ENCODE measurements at places on chromosomes 13 and 19.

- DNase-seq, result no peak
These were observed 181.9 kb downstream of the DACH1 start for GRCh38 chr13:71685072-71685471.

DNA sequence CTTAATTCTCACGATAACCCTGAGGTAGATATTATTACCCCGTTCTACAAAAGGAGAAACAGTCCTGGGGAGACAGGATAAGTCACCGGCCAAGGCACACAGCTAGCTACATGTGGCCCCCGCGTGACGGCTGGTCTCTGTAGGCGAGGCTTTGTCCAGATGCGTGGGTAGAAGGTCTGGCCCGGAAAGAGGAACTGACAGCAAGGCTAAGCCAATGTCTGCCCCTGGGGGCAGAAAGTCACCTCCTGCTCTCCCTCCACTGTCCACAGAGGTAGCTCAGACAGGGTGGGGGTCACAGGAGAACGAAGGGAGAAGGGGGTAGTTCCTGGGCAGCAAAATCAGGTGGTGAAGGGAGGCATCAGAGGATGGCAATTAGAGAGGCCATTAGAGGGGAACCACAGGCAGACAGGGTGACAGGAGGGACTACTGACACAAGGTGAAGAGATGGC is 1.8 kb downstream of the APOC4 start:
- DNase-seq, result no peak

GRCh38 chr19:44949550-44949949 is 3.7 kb downstream of the APOC2 start:
- no peak for DNase-seq

DNA sequence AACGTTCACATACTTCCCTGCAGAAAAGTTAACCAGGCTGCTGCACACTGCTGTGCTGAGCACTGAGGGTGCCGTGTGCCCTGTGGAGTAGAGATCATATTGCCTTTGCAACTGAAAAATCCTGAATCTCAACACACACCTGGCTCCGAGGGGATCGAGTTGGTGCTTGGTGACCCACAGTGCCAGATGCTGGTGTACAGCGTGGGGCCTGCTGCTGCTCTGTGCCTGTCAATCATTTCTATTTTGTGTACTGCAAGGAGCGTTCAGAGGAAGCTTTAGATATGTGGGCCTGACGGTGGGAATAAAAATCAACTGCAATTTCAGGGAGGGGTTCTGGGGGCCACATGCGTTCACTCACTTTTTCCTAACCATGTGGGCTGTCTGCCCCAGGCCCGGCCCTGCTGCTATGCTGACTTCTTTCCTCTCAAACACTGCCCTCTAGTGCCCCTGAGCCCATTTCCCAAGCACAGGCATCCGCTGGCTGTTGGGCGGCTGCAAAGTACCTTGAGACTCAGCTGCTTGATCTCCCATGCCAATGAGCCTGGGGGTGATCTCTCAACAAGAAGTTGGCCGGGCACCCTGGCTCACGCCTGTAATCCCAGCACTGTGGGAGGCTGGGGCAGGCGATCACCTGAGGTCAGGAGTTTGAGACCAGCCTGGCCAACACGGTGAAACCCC is 9.7 kb upstream of the LENG8 start:
- DNase-seq, result peak; percentile 56

DNA sequence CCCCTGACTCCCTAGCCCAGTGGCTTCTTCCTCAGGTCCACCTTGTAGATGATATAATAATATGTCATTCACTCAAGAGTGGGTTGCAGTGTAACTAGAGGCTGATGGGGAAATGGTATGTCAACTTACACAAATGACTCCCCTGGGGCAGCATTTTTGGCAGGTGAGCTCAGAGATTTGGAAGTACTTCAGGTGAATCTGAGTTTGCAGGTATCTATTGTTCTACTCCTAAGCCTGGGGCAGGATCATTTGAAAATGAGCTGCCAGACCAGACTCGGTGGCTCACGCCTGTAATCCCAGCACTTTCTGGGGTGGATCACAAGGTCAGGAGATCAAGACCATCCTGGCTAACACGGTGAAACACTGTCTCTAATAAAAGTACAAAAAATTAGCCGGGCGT is 11.6 kb upstream of the CNMD start:
- DNase-seq, result no peak

GRCh38 chr19:46349311-46349993 is 2.6 kb downstream of the PPP5C start:
- no peak for DNase-seq

DNA sequence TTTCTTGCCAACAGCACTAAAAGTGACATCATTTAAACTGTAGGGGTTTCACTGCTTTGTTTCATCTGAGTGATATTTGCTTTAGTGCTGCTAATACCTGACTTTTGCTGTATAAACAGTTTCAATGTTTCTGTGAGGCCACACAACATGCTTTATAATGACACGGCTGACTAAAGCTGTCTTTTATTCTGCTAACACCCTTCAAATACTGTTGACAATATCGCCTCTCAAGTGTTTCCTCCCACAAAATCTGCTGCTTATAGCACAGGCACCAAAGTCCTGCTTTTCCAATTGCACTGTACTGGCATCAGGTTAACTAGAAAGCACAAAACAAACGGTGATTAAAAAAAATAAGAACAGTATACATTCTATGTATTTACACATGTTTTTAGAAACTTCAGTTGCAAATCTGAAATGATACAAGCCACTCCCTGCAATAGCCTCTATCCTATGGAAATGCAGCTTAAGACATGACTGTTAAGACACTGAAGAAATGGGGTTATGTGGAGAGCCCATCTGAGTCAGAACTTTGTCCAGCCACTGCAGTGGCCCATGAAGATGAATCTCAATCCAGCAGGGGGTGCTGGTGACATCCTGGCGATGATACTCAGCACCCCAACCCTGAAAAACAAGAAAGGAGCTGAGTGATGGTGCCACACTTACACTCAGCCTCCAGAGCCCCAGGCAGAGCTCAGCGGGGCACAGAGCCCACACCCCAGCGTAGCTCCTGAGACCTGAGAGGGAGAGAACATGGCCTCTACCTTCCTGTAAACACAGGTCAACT is 29.4 kb downstream of the RFXAP start:
- DNase-seq, result peak; percentile 35

- DNase-seq, result no peak
These were observed 44.9 kb downstream of the RYR1 start for GRCh38 chr19:38478273-38478971.

GRCh38 chr19:10895363-10895762 is 24.0 kb downstream of the CARM1 start:
- DNase-seq, result no peak

DNA sequence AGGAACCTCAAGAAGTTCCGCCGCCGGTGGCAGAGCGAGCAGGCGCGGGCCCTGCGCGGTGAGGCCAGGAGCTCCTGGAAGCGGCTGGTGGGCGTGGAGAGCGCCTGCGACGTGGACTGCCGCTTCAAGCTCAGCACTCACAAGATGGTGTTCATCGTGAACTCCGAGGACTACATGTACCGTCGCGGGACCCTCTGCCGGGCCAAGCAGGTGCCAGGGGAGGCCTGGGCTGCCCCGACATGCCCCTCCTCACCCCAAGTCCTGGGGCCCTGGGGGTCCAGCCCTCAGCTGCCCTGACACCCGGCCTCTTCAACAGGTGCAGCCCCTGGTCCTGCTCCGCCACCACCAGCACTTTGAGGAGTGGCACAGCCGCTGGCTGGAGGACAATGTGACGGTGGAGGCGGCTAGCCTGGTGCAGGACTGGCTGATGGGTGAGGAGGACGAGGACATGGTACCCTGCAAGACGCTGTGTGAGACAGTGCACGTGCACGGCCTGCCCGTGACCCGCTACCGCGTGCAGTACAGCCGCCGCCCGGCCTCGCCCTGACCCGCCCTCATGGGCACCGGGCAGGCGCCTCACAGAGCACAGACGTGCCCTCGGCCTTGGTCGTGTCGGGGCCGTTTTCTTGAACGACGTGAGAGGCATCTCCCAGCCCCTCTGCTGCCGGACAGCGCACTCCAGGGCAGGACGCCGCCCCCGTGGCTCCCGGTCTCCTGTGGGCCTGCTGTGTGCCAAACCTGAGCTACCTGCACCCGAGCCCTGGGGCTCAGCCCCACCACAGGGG is 10.4 kb upstream of the F2RL3 start:
- no peak for DNase-seq

DNA sequence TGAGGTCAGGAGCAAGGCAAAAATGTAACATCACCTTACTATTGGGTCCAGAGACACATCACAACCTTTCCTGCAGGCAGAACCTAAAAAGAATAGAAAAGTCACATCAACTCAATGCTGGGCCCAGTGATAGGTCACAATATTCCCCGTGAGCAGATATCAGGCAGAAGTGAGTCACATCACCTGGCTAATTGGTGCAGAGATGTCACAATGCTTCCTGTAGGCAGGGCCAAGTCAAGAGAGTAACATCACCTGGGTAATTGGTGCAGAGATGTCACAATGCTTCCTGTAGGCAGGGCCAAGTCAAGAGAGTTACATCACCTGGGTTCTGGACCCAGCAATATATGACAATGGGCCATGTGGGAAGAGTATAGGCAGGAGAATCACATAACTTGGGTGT is 63.4 kb downstream of the ZNF726 start:
- DNase-seq, result no peak

DNA sequence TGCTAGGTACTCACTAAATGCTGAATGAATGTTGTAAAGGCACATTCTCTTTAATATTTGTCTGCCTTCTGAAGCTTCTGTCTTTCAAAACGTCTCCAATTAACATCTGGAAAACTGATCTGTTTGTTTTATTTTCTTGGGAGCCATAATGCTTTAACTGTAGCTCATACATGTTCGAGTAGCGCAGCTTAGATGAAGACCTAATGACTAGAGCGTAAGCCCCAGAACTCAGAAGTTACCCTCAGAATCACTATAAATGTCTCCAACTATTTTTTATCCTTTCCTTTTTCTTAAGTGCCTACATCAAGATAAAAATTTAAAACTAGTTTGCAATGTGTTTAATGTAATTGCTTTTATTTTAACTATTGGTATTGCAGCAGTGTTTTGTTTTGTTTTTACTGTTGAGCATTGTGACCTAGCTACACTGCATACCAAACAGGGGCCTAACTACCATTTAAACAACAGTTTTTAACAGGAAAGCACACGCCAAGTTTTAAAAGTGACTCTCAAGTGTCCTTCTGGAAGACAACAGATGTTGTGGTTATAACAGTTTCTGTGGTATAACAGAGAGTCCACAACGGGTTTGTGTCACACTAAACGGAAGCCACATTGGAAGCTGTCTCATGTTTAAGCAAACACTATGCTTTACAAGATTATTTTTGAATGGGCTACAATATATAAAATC is 42.0 kb downstream of the MRPL57 start:
- no peak for DNase-seq

DNA sequence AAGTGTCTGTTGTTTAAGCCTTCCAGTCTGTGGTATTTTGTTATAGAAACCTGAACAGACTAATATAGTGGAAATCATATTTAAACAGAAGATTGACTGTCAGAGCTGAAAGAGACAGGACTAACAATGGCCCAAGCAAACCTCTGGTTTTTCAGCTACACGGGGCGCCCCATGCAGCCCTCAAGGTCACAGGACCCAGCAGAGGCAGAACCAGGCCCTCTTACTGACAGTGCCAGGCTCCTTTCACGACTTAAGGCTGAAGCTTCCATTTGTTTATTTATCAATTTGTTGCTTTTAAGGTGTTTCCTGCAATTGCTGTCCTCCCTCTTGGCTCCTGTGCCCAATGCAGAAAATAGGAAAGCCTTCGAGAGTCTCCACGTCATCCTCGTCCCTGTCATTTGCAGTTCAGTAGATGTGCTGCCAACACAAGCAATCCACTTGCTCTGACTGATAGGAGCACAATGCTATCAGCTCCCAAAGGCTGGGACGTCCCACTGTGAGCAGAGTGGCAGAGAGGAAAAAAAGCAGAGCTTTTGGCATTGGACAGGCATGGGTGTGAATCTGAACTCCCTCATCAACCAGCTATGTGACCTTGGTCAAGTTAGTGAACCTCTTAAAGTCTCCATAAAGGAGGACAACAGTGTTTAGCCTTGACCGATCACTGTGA is 10.5 kb upstream of the SLC7A1 start:
- no peak for DNase-seq

DNA sequence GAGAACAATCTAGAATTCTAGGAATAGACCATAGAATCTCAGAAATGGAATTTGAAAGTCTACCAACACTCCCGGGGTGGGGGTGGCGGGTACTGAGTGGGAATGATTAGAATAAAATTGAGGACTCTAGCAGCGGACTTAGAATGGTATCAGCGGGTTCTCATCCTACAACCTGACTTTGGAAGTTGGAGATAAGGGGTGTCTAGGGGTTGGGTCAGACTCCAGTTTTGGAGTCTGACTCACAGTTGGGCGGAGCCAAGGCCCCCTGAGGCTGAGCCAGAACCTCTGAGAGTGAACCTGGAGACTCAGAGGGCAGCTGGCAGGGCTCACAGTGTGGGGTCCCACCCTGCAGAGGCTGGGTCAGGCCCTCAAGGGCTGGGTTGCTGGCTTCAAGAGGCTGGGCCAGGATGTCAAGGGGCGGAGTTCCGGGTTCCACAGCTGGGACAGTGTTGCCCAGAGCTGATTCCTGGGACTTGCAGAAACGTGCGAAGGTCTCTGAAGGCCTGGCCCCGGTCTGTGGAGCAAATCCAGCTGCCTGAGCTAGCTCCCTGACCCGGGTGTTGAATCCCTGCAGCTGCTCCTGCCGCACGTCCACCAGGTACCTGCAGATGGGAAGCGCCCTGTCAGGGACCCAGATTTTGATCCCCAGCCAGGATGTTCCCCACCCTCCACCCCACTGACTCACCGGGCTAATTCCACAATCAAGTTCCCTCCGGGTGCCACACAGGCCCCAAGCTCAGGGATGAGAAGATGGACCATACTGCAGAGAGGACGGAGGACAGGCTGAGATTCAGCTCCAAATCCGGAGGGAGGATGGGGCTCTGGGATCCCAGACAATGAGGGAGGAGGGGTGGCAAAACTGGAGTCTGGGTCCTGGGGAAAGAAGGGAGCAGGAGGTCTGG is 1.6 kb upstream of the TNNI3 start:
- no peak for DNase-seq

DNA sequence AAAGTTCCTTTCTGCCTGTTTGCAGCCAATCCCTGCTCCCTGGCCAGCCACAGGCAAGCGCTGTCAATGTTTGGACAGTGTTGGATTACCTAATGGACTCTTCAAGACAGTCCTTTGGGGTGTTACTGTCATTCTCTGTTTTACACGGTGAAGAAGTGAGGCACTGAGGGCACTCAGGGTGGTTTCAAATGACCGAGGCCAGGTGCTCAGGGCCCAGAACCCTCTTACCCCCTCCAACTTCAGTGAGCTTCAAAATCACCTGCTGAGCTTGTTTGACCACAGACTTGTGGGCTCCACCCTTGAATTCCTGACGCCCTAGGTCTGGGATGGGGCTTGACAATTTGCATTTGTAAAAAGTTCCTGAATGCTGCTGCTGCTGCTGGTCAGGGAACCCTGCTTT is 97.9 kb downstream of the GGACT start:
- DNase-seq, result no peak

GRCh38 chr13:111895896-111896821 is 170.8 kb upstream of the SOX1 start:
- DNase-seq, result no peak

- DNase-seq, result no peak
These were observed 188.8 kb downstream of the KLF12 start for GRCh38 chr13:73945382-73945781.

DNA sequence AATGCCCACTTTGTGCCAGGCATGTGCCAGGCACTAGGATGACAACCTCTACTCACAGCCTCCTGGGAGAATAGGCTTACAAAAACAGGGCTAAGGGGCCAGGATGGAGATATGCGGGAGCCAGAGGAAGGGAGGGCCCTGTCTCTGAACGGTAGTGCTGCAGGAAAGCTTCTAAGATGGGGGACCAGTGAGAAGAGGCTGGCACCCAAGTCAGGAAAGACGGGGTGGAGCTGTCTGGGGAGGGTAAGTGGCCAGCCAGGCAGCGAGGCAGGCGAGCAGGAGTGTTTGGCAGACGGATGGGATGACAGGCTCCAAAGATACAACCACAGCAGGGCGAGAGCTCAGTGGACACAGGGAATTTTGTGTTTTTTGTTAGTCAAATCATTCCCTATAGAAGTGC is 44.7 kb upstream of the GPI start:
- no peak for DNase-seq
